ENCODE measurements at places on chromosomes 5 and 9.

- H3K27ac ChIP-seq: no peak overlapping the region
- peaks cover under 1% of the 10 kb centered on the region for H3K4me1 ChIP-seq
- H3K4me3 ChIP-seq: no peak overlapping the region
Measured at GRCh38 chr9:121576281-121577075, 75.0 kb upstream of the DAB2IP start.

GRCh38 chr9:89604729-89605464, at the start of gene GADD45G:
Gene GADD45G (plus strand): TSS chr9:89605012. CDS start chr9:89605122, 110 bp downstream.
- peaks cover 33% of the 10 kb centered on the region for H3K4me1 ChIP-seq
- no peak within 1 kb of the TSS for H3K27ac ChIP-seq
- H3K4me3 ChIP-seq: peak within 1 kb of the TSS; percentile 86
- peak; percentile 96 for DNase-seq
- peaks cover 27% of the 10 kb centered on the region for H3K27me3 ChIP-seq

DNA sequence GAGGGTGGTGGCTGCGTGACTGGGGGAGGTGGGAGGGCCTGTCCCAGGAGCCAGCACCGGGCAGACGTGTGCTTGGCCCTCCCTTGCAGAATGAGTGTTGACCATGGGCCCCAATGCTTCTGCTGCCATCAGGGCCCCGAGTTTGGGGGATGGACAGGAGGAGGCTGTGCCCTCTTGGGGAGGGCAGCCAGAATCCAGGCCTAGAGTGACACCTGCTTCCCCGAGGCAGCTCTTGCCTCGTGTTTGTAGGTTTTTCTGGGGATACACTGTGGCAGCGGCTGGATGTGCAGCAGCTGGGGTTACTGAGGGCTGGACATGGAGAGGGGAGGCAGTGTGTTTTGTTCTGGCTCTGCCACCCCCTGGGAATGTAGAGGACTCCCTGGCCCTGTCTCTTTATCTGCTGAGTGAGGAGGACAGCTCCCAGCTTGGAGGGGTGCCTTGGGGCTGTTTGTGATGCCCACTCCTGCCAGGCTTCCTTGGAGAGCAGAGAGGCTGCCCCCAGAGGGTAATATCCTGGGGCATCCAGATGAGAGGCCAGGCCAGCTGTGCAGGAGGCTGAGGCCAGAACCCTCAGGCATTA, 22.7 kb downstream of the WNK2 start:
- H3K36me3 ChIP-seq: no peaks in the 10 kb centered on the region
- no peak overlapping the region for H3K4me3 ChIP-seq
- H3K27ac ChIP-seq: no peak overlapping the region
- DNase-seq: no peak

- H3K4me3 ChIP-seq: peak overlapping the region; percentile 68
- DNase-seq: peak; percentile 78
- peaks cover 29% of the 10 kb centered on the region for H3K27me3 ChIP-seq
- no peaks in the 10 kb centered on the region for H3K36me3 ChIP-seq
Measured at GRCh38 chr9:134545215-134545542, 96.4 kb upstream of the COL5A1 start.

DNA sequence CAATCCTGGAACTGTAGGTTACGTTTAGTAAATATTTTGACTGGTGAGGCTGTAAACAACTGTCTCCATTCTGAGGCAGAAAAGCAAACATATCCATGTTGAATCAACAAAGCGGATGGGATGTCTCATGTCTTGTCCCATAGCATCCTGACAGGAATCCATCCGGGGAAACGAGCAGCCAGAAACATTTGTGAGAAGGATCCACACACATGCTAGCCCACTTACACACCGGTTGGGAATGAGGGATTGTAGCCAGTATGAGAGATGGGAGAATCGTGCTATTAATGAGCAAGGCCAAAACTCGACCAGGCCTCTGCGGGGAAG, 117.5 kb downstream of the FSTL4 start:
- H3K4me3 ChIP-seq: no peak overlapping the region
- no peak overlapping the region for H3K27ac ChIP-seq
- peaks cover 66% of the 10 kb centered on the region for H3K27me3 ChIP-seq

DNA sequence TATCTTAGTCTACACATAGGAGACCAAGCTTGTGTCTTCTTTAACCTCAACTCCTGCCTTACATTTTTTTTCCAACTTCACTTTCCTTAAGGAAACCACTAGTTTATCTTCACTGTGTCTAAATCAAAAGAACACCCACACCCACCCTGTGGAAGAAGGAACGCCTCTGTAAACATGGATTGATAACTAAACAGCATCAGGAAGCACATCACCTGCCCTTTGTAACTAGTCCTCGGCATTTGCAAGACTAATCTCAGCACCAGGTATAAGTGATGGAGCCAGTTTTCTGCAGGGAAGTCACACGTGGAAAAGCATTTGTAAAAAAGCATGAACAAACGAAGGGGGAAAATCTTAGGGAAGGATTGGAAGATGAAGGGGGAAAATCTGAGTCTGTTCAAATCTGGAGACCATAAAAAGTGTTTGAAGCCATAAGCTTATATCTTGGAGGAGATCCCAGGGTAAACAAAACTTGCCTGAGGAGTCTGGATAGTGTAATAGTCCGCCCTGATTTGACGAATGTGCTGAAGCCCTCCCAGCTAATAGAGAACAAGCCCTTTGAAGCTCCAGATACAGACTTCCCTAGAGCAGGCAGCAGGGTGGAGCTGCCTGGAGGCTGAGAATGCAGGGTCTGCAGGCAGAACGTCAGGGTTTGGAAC, 117.3 kb upstream of the LHFPL2 start:
- H3K36me3 ChIP-seq: no peaks in the 10 kb centered on the region
- H3K27ac ChIP-seq: no peak overlapping the region
- peak; percentile 48 for DNase-seq
- H3K4me1 ChIP-seq: peaks cover 1% of the 10 kb centered on the region

- no peaks in the 10 kb centered on the region for H3K36me3 ChIP-seq
- DNase-seq: no peak
- no peaks in the 10 kb centered on the region for H3K27me3 ChIP-seq
- H3K4me1 ChIP-seq: peaks cover 3% of the 10 kb centered on the region
Measured at GRCh38 chr5:113209498-113209897, 225.3 kb downstream of the TSSK1B start.

GRCh38 chr5:111618623-111619271, 106.4 kb upstream of the STARD4 start:
- no peaks in the 10 kb centered on the region for H3K36me3 ChIP-seq
- H3K4me3 ChIP-seq: no peak overlapping the region
- H3K27ac ChIP-seq: no peak overlapping the region
- peak; percentile 19 for DNase-seq

GRCh38 chr5:137761566-137761965, 7.4 kb upstream of the HNRNPA0 start:
- no peaks in the 10 kb centered on the region for H3K27me3 ChIP-seq
- H3K27ac ChIP-seq: no peak overlapping the region
- H3K4me3 ChIP-seq: no peak overlapping the region
- no peaks in the 10 kb centered on the region for H3K36me3 ChIP-seq
- no peaks in the 10 kb centered on the region for H3K4me1 ChIP-seq
- DNase-seq: no peak

DNA sequence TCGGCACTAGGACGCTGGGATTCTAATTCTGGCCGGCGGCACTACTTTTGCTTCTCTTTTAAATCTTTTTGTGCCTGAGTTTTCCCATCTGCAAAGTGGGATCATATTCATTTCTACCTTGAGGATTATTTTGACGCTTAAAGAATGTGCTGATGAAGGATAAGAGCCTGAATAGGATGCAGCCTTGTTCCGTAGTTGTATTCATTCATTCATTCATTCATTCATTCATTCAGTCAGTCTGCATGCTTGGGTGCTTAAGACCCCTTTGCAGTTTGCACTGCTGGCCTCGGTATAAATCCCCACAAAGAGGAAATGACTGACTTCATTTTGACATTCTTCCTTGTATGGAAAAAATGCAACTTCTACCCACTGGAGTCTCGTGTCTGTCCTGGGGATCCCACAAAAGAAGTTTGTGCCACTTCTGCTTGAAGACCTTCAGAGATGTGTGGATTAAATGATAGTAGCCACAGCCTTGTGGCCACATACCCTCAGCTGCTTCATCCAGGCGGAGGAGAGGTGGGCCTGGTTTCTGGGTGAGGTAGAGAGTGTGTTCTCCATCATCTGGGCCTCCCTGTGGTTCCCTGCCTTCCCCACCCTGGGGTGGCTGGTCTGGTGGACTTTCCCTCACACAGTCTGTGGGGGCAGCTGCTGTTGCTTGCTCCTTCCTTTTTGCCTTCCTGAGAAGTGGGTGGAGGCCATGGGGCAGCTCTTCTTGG, 62.6 kb downstream of the PPARGC1B start:
- H3K27me3 ChIP-seq: no peaks in the 10 kb centered on the region
- H3K27ac ChIP-seq: no peak overlapping the region
- H3K4me1 ChIP-seq: peaks cover 8% of the 10 kb centered on the region
- H3K4me3 ChIP-seq: no peak overlapping the region

DNA sequence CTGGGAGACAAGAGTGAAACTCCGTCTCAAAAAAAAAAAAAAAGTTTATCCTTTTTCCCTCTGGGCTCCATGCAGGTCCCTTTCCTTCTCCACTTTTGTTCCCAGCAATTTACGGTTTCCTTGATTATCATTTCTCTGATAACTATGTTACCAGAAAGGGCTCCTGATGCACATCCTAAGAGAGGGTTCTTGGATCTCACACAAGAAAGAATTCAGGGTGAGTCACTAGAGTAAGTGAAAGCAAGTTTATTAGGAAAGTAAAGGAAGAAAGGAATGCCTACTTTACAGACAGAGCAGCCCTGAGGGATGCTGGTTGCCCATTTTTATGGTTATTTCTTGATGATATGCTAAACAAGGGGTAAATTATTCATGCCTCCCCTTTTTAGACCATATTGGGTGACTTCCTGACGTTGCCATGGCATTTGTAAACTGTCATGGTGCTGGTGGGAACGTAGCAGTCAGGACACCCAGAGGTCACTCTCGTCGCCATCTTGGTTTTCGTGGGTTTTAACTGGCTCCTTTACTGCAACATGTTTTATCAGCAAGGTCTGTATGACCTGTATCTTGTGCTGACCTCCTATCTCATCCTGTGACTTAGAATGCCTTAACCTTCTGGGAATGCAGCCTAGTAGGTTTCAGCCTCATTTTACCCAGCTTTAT, 13.5 kb upstream of the MELK start:
- no peaks in the 10 kb centered on the region for H3K4me1 ChIP-seq
- no peaks in the 10 kb centered on the region for H3K36me3 ChIP-seq
- H3K4me3 ChIP-seq: no peak overlapping the region
- no peaks in the 10 kb centered on the region for H3K27me3 ChIP-seq
- no peak overlapping the region for H3K27ac ChIP-seq

DNA sequence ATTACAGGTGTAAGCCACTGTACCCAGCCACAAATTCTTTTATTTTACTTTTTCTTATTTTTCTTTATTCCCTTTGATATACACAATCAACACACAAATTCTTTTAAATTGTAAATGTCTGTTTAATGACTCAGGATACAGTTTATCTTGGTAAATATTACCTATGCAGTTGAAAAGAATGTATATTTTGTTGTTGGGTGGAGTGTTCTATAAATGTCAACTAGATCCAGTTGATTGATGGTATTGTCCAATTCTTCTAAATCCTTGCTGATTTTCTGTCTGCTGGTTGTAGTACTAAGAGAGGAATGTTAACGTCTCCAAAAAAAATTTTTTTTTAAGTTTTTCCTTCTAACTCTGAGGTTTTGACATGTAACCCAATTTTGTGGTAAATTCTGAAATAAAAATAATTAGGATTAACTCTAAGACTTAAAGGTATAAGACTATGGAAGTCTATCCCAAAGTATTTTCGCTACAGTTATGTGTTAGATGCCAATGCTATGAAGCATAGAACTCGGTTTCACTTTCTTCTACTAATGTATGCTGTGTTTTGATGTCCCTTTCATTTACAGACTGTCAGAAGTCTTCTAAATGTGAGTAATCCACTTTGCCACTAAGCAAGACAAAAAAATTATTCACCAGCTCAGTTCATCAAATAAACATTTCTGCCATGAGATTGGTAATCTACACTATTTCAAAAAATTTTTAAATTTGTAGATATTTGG, 720.2 kb upstream of the C9orf72 start:
- no peak for DNase-seq
- H3K4me1 ChIP-seq: no peaks in the 10 kb centered on the region
- no peaks in the 10 kb centered on the region for H3K36me3 ChIP-seq
- no peak overlapping the region for H3K4me3 ChIP-seq
- H3K27me3 ChIP-seq: no peaks in the 10 kb centered on the region
- no peak overlapping the region for H3K27ac ChIP-seq

GRCh38 chr5:39657943-39658342, 233.2 kb upstream of the DAB2 start:
- no peaks in the 10 kb centered on the region for H3K27me3 ChIP-seq
- H3K36me3 ChIP-seq: no peaks in the 10 kb centered on the region
- H3K4me3 ChIP-seq: no peak overlapping the region
- H3K4me1 ChIP-seq: no peaks in the 10 kb centered on the region
- no peak for DNase-seq
- no peak overlapping the region for H3K27ac ChIP-seq

GRCh38 chr5:180353980-180354452, 880 bp upstream of the GFPT2 start:
- no peak for DNase-seq
- H3K4me1 ChIP-seq: peaks cover 26% of the 10 kb centered on the region
- peaks cover 18% of the 10 kb centered on the region for H3K27me3 ChIP-seq
- peak overlapping the region; percentile 99 for H3K4me3 ChIP-seq

GRCh38 chr9:137147091-137147792, 8.3 kb downstream of the GRIN1 start:
- DNase-seq: no peak
- H3K27me3 ChIP-seq: peaks cover 45% of the 10 kb centered on the region
- no peak overlapping the region for H3K4me3 ChIP-seq
- H3K4me1 ChIP-seq: peaks cover 8% of the 10 kb centered on the region
- H3K27ac ChIP-seq: no peak overlapping the region

GRCh38 chr9:107870927-107871680, 381.5 kb upstream of the KLF4 start:
- no peaks in the 10 kb centered on the region for H3K4me1 ChIP-seq
- H3K27me3 ChIP-seq: no peaks in the 10 kb centered on the region
- no peak overlapping the region for H3K27ac ChIP-seq
- no peak overlapping the region for H3K4me3 ChIP-seq
- H3K36me3 ChIP-seq: no peaks in the 10 kb centered on the region

DNA sequence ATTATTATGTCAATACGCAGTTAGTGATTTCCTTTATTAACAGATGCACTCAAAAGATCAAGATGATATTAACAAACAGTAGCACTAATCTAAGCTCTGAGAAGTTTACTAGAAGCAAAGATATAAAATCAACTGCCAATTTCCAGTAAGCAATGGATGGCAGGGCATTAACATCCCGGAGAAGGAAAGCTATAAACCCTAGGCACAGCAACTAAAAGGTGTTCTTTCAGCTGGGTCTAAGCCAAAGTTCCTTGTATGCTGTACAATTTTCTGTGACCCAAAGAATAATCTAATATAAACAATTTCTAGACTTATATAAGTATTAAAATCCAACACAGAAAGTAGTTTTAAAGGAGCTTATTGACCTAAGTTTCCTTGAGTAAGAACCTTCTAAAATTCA, 39.4 kb downstream of the PJA2 start:
- H3K36me3 ChIP-seq: peaks cover 64% of the 10 kb centered on the region
- H3K27me3 ChIP-seq: no peaks in the 10 kb centered on the region
- no peak overlapping the region for H3K4me3 ChIP-seq
- H3K4me1 ChIP-seq: no peaks in the 10 kb centered on the region

- no peak overlapping the region for H3K27ac ChIP-seq
- DNase-seq: no peak
- peaks cover 2% of the 10 kb centered on the region for H3K4me1 ChIP-seq
- H3K27me3 ChIP-seq: no peaks in the 10 kb centered on the region
- H3K36me3 ChIP-seq: no peaks in the 10 kb centered on the region
- no peak overlapping the region for H3K4me3 ChIP-seq
Measured at GRCh38 chr9:65435464-65435863, 150.5 kb upstream of the FOXD4L5 start.
